ENCODE measurements at places on chromosomes 11 and 22.

GRCh38 chr11:76190376-76190775 is 15.9 kb downstream of the WNT11 start:
- DNase-seq, result no peak

- no peak for DNase-seq
Observed at GRCh38 chr11:115924744-115925567, 420.7 kb upstream of the CADM1 start.

DNA sequence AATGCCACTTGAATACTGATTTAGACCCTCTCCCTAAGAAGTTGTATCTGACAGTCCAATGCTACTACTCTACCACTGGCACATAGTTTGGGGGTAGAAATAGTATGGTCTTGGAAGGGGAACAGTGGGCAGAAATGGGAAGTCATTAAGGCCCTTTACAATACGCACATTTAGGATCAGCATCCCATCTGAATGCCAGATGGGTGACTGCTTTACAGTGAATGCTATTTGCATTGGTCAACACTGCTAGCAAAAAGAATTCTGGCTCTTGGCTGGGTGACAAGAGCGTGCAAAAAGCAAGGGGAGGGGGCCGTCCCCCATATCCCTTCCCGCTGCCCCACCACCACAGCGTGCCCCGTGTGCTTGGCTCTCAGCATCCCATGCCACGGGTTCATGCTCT is 104.7 kb upstream of the BID start:
- DNase-seq, result no peak

DNA sequence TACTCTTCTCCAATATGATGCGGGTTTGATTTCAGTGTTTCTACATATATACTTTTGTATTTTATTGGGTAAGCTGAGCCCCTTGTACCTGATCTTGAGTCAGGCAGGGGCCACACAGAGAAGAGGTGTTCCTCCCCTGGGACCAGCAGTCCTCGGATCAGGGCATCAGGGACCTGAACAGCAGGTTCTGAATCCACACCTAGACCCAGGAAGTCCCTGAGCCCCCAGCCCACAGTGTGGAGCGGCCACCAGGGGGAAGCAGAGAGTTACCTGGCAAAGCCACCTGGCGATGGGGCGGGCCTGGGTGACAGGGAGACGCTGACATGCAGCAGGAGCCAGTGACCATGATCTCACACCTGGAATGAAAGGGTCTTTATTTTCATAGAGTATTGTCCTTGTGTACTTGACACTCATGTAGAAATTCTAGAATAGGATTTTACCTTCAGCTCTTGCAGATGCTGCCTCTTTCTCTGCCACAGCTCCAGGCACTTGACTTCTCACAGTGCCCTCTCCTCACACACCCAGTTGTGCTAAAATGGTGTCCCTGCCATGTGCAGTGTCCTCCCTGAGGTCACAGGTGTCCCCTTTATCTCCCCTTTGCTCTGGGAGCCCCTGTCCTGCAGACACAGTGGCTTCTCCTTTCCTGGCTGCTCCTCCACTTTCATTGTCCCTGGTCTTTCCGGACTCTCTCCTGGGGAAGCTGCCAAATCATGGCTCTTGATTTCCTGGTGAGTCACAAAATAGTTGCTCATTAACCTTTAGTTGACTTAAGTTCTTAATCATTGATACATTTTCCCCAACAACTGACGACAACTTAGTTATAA is 48.5 kb downstream of the GGTLC2 start:
- DNase-seq, result peak; percentile 58

- no peak for DNase-seq
Observed at GRCh38 chr11:23404225-23405160, 544.2 kb upstream of the CCDC179 start.

DNA sequence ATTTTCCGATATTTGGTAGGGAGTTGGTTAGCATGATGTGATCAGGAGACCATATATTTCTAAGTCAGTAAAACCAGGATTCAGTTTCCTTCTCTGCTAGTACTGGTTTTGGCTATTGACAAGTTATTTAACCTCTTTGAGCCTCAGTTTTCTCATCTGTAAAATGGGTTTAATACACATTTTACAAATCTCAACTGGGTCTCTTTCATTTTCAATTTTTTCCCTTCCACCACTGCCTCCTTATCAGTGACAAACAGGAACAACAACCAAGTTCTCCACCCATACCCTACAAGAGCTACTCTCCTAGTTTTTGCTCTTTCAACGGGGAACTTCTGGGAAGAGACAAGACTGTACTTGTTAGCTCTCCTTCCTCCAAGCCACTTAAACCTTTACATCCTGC is 6.2 kb upstream of the APLP2 start:
- no peak for DNase-seq

DNA sequence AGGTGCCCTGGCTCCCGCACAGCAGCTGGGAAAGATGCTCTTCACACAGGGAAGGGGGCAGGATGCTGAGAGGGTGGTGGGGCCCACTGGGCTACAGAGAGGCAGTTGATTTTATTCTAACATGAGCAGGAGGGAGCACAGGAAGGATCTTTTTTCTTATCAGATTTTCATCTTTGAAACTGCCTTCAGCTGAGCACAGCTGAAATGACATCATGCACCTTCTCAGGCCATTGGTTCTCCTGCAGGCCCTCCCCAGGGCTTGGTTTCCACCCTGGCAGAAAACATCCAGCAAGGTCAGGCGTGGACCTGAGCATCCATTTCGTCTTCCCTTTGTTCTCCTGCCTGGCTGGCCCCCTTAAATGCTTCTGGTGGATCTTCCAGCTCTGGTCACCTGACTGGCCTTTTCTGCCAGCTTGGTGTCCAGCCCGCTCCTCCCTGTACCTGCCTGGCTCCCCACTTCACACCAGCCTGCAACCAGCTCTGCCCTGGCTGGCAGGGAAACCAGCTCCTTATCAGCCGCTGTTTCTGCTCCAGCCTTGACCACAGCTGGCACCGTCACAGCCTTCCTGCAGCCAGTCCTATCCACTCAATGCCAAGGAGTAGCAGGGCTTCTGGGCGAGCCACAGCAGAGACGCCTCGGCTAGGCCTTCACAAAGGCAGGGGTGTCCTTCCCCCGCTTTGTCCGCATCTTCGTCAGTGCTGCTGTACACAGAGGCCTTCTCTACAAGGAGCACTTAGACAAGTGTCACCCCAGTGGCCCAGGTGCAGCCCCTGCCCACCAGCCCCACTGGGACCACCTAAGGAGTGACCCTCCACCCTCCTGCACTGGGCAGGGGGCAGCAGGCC is 36.5 kb downstream of the TOM1 start:
- DNase-seq, result no peak

- DNase-seq, result no peak
Observed at GRCh38 chr22:27154717-27155116, 497.3 kb downstream of the MIAT start.

GRCh38 chr22:27848005-27848404 is 46.4 kb upstream of the MN1 start:
- no peak for DNase-seq

DNA sequence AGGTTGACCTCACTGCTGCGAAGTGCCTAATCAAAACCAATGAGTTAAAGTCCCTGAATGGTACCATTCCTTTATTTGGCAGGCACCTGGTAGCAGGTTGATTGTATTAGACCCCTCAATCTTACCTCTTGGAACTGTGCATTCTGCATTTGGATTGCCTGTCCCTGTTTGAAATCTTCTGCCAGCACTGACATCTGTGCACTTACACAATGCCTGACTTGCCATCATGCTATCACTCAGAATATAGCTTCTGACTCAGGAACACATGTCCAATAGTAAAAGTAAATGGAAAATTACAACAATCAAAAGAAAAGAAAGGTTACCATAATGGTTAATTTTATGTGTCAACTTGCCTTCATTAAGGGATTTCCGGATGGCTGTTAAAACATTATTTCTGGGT is 366.0 kb upstream of the PDGFD start:
- DNase-seq, result no peak

GRCh38 chr22:25818541-25818940 is 76.6 kb downstream of the MYO18B start:
- DNase-seq, result no peak

- DNase-seq, result peak; percentile 50
Observed at GRCh38 chr22:38317122-38317994, at the start of gene CSNK1E. TSS of gene CSNK1E (minus strand) at chr22:38317433. CDS start at chr22:38314157, 3,276 bp downstream.

- no peak for DNase-seq
Observed at GRCh38 chr11:106306942-106307341, 229.5 kb downstream of the AASDHPPT start.

GRCh38 chr11:121131656-121132055 is 30.6 kb downstream of the TECTA start:
- no peak for DNase-seq

DNA sequence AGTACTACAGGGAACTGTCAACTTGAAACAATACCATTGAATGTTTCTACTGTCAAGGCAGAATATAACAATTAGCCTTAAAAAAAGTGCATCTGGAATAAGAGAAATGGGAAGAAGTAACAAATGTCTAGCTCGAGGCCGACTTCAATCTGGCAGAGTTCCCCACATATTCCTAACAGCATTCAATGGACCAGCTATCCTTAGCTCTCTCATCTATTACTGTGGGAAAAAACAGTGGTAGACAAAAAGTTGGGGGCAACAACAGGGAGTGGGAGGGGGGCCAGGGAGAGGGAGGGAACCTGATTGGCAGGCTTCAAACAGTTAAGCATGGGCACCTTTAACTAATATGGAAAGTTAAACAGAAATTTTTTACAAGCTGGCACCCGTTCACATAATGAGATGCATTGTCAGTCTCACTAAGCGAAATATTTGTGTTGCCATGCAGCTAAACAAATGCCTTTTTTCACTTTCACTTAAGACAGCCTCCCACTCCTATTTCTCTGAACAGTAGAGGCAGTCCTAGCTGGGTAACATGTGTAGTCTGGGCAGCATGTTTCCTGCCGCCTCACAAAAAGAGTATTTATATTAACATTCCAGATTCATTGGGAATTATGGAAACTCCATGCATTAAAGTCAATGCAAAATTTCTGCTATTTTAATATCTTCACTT is 62.2 kb upstream of the SOX6 start:
- DNase-seq, result no peak

DNA sequence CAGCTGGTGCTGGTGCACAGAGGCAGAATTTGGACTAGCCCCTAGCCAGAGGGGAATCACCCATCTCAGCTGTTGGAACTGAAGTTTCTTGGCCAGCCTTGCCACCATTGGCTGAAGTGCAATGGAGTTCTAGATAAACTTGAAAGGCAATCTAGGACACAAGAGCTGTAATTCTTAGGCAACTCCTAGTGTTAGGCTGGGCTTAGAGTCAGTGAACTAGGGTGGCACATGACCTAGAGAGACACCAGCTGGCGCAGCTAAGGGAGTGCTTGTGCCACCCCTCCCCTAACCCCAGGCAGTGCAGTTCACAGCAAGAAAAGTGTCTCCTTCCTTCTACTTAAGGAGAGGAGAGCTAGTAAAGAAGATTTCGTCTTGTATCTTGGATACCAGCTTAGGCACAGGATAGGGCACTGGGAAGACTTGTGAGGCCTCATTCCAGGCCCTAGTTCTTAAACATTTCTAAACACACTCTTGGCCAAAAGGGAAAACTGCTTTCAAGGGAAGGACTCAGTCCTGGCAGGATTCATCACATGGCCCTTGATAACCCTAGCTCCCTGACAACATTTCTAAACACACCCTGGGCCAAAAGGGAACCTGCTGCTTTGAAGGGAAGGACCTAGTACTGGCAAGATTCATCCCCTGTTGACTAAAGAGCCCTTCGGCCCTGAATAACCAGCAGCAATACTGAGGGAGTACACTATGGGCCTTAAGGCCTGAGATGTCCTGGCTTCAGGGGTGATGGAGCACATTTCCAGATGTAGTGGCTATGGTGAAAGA is 53.4 kb downstream of the XRRA1 start:
- no peak for DNase-seq

- DNase-seq, result no peak
Observed at GRCh38 chr11:92811341-92811740, 158.1 kb upstream of the MTNR1B start.

DNA sequence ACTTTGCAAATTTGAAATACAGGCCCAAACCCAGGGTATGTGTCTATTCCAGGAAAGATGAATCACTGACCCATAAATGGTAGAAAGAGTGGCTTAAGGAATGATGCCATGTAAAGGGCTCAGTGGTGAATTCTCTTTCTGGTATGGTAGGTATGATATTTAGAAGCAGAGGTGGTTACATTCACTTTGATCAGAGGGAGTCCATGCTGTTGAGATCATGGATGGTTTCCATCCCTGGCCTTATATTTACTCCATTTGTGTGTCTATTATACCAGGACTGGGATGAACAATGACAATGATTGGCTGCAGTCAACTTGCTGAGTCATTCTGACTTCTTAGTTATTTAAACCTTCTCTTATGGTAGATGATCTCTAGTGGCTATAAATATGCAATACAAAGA is 419.8 kb upstream of the LRRC4C start:
- DNase-seq, result no peak

DNA sequence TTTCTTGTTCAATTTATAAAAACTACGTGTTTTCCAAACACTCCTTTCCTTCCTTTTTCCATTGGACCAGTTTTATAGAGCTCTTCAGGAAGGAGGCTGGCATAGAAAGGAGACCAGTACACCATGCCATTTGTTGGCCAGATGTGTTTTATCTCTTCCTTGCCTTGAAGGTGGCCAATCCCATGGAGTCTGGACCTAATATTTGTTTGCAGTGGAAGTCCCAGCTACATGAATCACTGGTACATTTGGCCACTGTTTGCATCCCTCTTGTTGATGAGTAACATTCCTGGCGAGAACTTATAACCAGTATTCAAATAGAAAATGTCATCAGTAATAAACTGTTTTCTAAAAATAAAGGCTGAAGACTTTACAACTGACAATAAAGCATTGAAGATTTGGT is 110.2 kb downstream of the ANO3 start:
- no peak for DNase-seq
